ENCODE measurements at places on chromosomes 4 and X. TPM values are rescaled to one million over a fixed set of nuclear protein-coding genes. Genes with fewer than 3 reads are reported as not detected.

DNAAF6 gene
- not detected for total RNA-seq

XK gene
- total RNA-seq, result not detected

TACR3 gene
- 0.09 TPM for total RNA-seq

CT45A3 gene
- total RNA-seq, result not detected

VCX2 gene
- total RNA-seq, result not detected

IQCM gene
- total RNA-seq, result 0.27 TPM
